ENCODE measurements at places on chromosomes 11 and 22.

GRCh38 chr11:57330029-57330428, 5.3 kb upstream of the TNKS1BP1 start:
- DNase-seq, result no peak

DNA sequence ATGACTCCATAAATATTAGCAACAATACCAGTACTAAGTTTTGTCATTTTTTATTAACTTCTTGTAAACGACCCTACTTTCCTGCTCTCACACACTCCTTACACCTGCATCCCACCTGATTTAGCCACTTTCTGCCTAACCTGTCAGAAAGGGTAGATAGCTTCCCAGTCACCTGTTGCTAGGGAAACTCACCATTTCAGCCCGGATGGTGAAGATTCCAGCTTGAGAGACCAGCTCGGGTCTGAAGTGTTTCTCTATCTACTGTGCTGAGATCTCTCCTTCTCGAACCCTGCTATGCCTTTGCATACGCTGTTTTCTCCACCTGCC, at the start of gene PARVG:
Gene PARVG, plus strand, starts transcription at position 220 of the 327 bp plus-strand sequence. CDS start 2,405 bp downstream, outside the sequence.
- DNase-seq, result no peak

DNA sequence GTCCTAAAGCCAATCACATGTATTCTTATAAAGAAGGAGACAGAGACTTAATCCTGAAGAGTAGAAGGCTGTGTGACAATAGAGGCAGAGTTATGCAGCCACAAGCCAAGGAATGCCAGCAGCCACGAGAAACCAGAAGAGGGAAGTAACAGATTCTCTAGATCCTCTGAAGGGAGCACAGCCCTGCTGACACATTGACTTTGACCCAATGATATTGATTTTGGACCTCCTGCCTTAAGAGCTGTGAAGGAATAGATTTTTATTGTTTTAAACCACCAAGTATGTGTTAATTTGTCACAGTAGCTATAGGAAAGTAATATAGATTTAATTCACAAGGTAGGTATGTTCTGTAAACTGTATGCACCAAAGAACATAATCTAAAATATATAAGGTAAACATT, 103.6 kb downstream of the TTC17 start:
- DNase-seq, result no peak

- no peak for DNase-seq
These were observed 94.0 kb upstream of the B3GAT1 start for GRCh38 chr11:134506046-134506445.

DNA sequence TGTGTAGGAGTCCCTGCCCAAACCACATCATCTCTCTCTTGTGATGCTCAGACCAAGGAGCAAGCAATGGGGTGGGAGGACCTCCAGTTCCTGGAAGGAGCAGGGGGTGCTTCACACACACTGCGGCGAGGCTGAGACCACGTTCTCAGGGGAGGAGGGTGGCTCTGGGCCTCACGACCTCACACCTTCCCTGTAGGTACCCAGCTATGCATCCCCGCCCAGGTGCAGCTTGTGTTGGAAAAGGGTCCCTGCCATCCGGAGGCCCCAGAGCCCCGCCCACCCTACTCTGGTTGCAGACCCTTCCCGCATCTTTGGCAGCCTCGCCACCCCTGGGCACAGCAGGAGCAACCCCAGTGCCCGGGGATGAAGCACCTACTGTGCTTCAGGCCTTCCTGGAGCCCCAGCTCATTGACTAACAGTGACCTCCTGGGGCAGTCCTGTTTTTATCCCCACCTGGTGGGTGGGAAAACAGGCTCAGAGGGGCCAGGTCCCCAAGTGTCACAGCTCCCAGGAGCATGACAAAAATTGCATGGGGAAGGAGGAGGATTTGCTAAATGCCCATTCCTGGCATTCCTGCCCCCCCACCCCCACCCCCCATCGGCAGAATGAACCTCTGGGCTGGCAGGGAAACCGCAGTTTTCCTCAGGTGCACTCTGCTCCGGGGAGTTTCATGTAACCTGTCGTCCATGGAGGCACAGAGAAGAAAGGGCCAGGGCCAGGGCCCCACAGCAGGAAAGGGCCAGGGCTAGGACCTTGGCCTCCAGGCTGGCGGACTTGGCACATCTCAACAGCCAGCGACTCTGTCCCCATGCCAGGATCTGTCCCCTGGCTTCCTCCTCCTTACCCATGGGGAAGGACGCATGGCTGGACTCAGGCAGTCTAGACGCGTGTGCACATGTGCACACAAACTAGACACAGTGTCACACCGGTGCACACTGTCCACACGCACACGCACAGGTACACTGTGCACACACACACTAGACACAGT, 81.0 kb downstream of the IGLL1 start:
- DNase-seq, result no peak

DNA sequence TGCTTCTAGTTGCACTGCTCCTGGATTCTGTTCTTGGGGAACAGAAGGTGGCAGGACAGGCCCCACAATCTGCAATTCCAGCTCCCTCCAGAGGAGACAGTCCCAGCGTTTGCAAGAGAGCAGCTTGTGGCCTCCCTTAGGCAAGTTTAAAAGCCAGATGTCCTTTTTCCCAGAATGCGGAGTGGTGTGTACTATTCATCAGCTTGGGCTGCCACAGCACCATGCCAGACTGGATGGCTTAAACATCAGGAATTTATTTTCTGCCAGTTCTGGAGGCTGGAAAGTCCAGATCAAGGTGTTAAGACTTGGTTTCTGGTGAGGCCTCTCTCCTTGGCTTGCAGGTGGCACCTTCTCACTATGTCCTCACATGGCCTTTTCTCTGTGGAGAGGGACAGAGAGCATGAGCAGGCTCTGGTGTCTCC, 11.7 kb downstream of the MIAT start:
- peak; percentile 52 for DNase-seq

DNA sequence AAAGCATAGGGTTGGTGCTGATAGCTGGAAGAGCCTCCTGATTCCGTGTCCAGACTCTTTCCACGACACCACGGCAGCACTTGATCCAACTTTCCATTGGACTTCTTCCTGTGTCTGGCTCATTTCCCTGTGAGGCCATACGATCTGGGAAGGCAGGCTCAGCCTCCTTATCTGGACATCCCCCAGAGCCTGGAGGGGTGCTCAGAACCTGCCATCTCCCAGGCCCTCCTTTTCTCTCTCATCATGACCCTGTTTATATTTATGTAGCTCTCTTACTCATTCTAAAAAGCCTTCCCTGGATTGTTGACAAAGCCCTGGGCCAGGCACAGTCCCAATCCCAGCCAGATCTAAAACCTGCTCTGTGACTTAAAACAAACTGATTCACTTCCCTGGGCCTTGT, 7.8 kb upstream of the BCL9L start:
- DNase-seq, result no peak

- peak; percentile 41 for DNase-seq
These were observed 25.8 kb downstream of the KCNC1 start for GRCh38 chr11:17760102-17761029.

- DNase-seq, result peak; percentile 89
These were observed 25.0 kb downstream of the MTMR3 start for GRCh38 chr22:29907753-29908515.

- DNase-seq, result no peak
These were observed 228.6 kb downstream of the BRD1 start for GRCh38 chr22:49599039-49599438.

DNA sequence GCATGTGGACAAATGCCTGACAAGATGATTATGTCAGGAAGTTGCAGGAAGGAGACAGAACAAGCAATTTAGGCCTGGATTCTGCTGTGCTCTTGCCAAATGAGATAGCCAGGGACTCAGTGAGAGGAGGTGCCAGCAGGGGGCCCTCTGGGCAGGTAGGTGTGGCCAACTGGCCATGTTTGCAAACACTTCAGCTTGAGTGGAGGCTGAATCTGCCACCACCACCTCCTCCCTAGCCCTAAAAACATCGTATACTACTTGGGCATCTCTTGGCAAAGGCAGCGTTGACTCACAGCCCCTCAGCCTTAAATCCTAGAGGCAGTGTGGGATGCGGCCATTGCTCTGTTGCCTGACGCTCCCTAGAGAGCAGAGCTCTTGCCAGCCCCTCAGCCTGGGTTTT, 95.1 kb upstream of the PLET1 start:
- peak; percentile 42 for DNase-seq

DNA sequence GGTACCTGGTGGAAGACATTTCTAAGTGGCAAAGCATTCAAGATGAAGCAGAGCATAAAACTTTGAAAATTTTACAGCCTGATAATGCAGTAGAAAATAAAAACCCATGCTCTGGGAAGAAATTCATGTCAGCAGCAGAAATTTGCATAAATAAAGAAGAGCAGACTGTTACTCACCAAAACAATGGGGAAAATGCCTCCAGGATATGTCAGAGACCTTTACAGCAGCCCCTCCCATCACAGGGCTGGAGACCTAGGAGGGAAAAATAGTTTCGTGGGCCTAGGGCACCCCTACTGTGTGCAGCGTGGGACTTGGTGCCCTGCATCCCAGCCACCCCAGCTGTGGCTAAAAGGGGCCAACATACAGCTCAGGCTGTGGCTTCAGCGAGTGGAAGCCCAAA, 5.4 kb upstream of the DKK3 start:
- DNase-seq, result no peak

- peak; percentile 84 for DNase-seq
These were observed 1.0 kb upstream of the PPP6R2 start for GRCh38 chr22:50341977-50342650.

- DNase-seq, result peak; percentile 34
These were observed 90.6 kb downstream of the RPS6KA4 start for GRCh38 chr11:64449381-64450167.
